HFFc6 (cell line): ENCODE measurements at places on chromosomes 4 and X.

DNA sequence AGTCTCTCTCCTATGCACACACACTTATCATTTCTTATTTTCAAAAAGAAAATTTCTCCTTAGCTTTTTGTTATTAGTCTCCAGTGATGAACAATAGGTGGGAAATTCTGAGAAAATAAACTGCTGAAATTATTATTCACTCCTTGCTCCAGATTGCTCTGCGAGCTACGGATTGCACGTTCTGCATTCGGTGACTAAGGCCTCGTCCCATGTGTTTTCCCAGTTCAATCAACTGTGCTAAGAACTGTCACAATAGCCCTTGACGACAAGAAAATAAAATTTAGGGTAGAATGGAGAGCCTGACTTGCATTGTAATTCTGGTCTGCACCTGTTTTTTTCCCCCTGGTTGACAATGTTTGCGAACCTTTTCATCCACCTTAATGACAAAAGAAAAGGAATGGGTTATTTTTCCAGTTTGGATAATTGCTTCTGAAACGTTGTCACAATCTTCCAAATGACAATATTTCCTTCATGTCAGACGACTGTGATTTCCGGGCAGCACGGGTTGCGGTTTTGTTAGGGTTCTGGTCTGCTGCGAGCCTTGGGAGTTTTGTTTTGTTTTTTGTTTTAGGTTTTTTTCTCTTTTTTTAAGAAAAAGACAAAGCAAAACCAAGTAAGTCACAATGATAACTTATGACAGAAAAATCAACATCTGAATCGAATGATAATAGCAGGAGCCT lies 124.5 kb upstream of the NOCT start:
- DNase-seq: no peak

- no peak for DNase-seq
Measured at GRCh38 chrX:79078114-79078513, 66.4 kb upstream of the GPR174 start.

- DNase-seq: no peak
Measured at GRCh38 chr4:99965674-99966350, 15.7 kb upstream of the H2AZ1 start.

GRCh38 chrX:45862801-45863200 lies 662.1 kb upstream of the DIPK2B start:
- DNase-seq: no peak

DNA sequence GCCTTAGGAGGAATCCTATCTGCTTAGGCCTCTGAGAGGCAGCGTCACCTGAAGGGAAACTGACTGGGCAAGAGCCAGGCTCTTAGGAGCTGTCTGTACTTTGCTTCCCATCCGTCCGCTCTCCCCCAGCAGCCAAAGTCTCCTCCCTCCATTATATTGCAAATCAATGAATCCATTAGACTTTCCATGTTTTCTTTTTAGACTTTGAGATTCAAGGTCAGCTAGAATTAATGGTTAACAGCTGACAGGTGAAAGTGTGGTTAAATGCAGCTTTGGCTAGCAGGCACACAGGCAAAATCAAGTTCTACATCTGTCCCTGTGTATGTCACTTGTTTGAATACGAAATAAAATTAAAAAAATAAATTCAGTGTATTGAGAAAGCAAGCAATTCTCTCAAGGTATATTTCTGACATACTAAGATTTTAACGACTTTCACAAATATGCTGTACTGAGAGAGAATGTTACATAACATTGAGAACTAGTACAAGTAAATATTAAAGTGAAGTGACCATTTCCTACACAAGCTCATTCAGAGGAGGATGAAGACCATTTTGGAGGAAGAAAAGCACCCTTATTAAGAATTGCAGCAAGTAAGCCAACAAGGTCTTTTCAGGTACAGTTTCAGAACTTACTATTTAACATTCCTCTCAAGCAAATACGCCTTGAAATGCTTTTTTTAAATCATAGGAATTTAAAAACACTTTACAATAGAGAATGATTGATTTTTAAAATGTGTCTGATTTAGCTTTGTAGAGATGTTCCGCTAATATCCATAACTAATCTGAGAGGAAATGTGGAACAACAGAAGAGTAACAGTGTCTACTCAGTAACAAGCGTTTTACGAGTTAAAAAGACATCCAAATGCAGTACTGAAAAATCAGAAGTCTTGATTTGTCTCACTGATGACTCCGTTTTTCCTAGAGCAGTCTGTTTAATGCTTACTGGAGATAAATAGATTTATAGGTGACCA lies at the start of gene F11:
TSS of gene F11 (plus strand) at position 507 of the 970 bp plus-strand sequence. CDS start 948 bp downstream, outside the sequence.
- no peak for DNase-seq

DNA sequence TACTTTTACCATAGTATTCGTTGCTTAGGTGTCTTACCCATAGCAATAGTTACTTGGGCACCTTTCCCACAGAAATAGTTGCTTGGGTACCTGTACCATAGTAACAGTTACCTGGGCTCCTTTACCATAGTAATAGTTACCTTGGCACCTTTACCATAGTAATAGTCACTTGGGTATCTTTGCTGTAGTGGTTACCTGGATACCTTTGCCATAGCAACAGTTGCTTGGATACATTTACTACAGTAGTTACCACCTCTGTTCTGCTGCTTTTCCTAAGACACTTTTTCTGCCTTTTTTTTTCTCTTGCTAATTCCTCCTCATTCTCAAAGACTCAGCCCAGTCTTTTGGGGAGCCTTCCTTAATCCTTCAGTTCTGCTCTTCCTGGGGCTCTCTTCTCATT lies 272.8 kb upstream of the PUDP start:
- no peak for DNase-seq

DNA sequence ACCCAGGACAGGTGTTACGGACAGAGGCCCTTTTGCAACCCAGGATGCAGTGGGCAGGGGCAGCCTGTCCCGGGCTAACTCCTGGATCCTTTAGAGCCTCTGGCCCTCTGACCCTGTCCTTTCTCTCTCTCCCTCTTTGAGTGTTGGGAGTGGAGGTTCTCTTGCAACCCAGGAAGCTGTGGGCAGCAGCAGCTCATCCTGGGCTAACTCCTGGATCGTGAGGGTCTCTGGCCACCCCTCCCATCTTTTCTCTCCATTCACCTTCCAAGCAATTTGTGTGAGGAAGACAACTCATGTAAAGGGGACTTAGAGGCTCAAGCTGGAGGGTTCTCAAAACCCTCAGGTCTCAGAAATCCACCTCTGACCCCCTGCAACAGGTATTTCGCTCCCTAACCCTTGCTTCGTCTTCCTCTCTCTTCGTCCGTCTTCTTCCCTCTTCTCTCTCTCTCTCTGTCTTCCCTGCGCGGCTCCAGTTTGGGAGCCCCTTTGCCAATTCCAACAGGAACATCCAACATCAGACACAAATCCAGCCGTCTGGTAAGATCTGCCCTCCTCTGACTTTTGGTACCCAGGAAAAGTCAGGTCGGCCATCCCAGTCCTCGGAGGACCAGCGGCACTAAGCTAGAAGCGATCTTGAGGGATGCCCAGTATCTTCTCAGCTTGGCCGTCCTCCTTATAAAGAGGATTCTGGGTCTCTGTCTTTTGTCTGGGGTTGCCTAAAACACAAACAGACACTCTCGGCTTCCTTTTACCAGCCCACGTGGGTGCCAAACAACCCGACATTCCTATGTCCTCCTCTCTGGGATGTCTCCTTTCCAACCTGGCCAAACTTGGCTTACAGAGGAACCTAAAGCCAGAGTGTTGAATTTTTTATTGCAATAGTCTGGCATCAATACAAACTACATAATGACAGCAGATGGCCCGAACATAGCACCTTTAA lies 7.9 kb downstream of the ASMTL start:
- no peak for DNase-seq

- DNase-seq: no peak
Measured at GRCh38 chr4:7055990-7056325, 11.9 kb downstream of the GRPEL1 start.

DNA sequence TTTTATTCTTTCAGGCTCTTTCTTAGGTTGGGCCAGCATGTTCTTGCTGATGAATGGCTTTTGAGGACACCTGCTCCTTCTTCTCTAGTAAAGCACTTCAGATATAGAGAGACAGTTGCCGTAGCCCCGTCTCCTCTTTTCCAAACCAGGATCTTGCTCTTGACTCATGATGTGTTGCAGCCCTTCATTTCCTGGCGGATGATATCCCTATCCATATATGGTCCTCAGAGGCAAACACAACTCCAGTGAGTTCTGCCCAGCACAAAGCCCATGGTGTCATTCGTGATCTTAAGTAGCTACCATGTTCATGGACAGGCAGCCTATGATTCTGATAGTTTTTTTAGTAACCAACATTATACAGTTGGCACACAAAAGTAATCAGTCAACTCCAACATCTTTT lies 59.8 kb upstream of the ACSL1 start:
- no peak for DNase-seq

GRCh38 chr4:144787365-144788258 lies 141.7 kb downstream of the HHIP start:
- DNase-seq: peak; percentile 21

DNA sequence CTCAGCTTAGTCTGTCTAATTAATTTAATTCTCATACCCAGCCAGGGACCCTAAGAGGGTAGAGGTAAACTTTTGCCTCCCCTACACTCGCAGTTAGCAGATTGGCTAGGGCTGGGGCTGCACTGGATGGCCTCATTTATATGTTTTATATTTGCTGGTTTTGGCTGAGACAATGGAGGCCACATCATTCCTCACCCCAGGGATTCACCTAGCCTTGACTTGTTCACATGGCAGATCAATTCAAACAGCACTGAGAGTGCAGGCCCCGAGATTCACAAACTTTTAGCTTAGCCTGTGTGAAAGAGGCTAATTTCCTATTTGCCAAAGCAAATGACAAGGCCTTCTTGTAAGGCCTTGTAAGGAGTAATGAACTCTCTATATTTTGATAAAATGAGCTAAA lies 844.4 kb downstream of the ARAP2 start:
- DNase-seq: no peak

DNA sequence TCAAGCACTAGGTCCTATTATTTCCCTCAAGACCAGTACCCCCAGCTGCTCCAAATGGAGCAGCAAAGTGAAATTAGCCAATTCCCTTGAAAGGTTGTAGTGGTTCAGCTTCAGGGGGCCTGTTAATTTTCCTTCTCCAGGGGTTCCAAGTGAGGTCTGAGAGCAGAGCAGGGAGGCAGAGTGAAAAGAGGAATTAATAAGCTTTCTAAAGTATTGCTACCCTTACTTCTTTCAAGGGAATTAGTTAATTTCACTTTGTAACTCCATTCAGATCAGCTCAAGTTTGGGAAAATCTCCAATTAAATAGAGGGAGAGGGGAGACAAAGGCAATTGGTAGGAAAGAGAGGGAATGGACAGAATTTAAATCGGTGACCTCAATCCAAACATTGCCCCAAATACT lies 78.7 kb upstream of the SLC7A11 start:
- DNase-seq: no peak

GRCh38 chr4:172698256-172698655 lies 470.4 kb upstream of the GALNT7 start:
- DNase-seq: no peak

DNA sequence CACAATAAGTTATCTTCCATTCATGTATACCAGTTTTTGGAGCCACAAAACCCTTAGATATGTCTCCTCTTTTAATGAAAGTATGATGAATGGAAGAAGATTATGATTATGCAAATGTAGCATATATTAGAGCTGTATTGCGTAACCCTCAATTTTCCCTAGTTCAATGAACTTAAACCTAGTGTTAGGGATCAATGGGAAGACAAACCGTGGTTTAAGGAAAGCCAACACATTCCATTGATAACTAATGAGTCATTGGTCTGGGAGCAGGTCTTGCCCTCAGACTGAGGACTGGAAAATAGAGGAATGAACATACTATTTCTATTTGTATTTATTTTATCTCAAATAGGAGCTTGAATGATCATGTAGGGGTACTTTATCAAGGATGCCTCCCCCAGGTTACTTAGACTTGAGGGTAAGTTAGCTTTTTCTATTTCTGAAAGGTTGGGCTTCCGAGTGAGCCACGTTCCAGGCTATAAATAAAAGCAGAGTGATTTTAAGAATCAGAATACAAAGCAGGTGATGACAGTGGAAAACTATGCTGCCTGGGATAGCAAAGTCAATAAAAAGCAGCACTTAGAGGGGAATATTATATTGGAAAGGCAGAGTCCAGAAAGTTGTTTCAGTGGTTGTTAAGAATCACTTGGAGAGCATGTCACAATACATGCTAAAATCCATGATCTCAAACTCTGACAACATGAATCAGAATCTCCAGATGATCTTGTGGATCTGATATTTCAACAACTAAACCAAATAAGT lies 356.0 kb downstream of the ADAM29 start:
- no peak for DNase-seq

GRCh38 chrX:123348468-123348867 lies 164.4 kb downstream of the GRIA3 start:
- peak; percentile 13 for DNase-seq

GRCh38 chr4:68490826-68491457 lies 43.7 kb downstream of the TMPRSS11E start:
- DNase-seq: no peak

DNA sequence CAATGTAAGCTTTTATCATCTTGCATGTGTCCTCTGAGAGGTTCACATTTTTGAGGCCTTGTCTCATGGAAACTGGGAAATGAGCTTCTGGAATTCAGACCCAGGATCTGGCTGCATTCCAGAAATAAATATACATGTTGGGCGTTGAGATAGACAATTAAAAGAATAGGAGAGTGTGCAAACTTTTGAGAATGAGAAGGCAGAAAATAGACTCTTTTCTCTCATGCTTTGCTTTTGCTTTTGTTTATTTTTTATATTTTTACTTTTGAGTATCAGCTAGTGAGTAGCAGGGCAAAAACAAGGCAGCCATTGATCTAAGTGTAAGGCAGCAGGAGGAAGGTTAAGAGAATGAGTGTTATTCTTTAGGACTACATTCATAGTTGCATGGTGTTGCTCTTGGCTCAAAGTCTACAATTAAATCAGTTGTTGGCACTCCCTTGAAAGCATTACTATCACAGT lies 12.4 kb downstream of the SHROOM3 start:
- no peak for DNase-seq

DNA sequence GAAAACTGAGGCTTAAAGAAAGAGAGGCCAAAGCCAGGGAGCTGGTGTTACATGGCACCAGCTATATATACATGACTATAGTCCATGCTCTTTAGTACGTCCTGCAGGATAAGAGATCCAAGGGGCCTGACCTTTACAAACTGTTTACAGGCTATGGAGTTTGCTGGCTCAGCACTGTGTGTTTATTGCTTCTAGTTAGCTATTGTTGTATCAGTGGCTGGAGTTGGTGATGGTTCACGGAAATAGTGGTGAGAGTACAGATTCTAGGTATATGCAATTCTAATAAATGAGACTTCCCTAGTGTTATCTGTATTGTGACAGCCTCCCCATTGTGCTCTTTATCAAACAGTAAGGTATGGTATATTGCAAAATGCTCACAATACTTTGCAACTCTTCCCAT lies 46.5 kb downstream of the REPS2 start:
- DNase-seq: no peak

- DNase-seq: no peak
Measured at GRCh38 chr4:109119852-109120251, 182.6 kb downstream of the COL25A1 start.

- DNase-seq: no peak
Measured at GRCh38 chr4:149166365-149166764, 649.3 kb downstream of the IQCM start.

- no peak for DNase-seq
Measured at GRCh38 chr4:1604706-1605205, 79.4 kb downstream of the FAM53A start.

- no peak for DNase-seq
Measured at GRCh38 chr4:140213749-140214148, 59.8 kb upstream of the MAML3 start.
